ENCODE measurements at places on chromosomes 5 and 9.
A peak's percentile ranks its signal among the peaks of the same experiment; 100 is the strongest.

- DNase-seq: no peak
Observed at GRCh38 chr5:78515670-78516069, 132.9 kb downstream of the LHFPL2 start.

- DNase-seq: no peak
Observed at GRCh38 chr5:59178071-59178470, 595.2 kb downstream of the RAB3C start.

GRCh38 chr5:2779459-2779858, 28.0 kb upstream of the IRX2 start:
- no peak for DNase-seq

- peak; percentile 15 for DNase-seq
Observed at GRCh38 chr5:171418982-171419687, at the start of gene FGF18. Gene FGF18 (plus strand): TSS chr5:171419647. CDS start chr5:171420200, 553 bp downstream.

DNA sequence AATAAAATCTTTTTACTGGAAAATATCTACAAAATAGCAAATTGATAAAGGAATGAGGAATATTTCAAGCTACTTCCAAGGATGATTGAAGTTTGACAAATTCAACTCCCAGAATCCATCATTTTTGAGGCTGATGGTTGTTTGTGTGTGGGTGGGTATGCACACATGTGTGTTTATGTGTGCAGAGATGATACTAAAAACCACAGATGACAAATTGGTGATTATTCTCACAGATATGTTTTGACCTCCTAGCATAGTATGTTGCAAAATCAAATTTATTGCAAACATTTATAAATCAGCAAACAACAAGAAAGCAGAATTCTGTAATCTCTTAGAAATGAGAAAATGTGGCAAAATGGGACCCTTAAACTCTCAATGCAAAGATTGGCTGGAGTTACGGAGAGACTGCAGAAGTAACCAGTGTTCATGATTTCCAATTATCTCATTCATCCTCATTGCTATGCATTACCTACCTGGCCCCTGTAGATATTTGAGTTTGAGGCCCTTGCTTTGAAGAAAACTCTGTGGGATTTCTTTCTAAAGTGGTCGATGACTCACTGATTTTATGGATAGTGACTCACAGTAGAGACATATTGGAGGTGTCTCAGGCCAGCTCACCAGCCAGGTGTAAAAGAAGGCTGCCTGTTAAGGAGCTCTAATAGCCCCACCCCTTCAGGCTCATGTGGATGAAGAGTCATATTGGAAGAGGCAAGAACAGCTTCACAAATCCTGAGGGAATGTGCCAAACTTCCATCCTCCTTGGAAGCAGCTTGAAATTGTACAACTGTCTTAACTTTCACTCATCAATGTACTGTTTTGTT, 44.6 kb upstream of the TMC1 start:
- DNase-seq: no peak

DNA sequence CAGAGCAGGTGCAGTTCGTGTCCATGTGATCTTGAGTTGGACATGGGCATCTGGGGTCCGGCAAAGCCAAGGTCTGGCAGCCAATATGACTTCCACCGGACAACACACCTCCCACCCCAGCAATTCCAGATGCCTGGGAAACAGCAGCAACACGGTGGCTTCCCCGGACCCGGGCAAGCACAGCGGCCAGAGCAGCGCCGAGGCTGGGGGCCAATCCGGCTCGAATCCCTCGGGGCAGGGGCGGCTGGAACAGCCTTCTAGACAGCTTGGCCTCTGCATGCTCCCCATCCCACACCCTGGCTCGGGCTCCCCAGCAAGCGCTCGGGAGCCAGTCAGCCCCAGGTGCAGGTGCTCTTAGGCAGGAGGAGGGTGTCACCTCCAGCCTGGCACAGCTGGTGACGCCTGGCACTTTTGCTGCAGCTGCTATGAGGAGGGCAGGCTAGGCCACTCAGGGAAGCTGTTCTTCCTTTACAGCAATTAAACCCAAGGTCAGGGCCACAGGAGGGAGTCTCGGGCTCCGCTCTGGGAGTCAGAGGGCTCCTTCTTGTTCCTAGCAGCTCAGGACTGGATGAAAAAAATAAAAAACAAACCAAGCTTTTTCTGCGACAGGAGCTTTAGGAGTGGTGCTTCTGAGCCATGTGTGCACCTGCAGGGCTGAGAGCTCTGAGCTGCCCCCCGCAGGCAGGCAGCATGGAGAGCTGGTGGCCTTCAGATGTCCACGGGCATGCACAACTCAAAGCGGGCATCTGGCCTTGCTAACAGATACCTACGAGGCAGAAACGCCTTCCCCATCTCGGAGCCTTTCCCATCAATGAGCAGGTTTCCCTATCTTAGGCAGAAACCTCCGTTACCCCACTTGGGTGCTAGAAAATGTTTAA, 28.2 kb downstream of the DBH start:
- DNase-seq: no peak

GRCh38 chr9:100084734-100085133, 14.1 kb downstream of the ERP44 start:
- DNase-seq: no peak

DNA sequence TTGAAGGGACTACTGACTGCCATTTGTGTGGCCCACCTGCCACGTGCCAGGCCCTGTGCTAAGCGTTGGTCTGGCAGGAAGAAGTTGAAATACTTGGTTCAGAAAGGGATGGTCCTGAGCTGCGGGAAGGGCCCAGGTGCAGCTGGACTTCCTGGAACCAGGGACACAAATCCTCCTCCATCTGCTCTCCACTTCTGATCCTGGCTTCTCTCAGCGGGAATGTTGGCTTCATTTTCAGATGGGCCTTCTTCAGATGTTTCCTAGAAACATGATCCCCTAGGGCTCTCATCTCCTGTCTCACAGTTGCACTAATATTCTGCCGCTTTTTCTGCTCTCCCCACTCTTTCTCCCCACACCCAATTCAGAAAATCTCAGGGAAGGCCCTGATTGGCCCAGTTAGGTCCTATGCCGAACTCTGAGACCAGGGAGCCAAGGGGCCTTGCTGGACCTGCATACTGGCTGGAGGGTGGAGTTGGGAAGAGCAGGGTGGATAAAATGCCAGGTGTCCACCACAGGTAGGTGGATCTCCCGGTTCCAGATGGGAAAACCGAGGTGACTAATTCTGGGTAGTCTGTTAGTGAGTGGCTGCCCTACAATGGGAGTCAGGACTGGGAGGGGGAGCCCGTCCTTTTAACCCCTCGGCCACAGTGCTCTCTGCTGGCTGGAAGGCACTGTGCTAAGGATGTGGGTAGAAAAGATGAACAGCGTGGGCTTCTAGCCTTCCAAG, 19.4 kb downstream of the PSAT1 start:
- no peak for DNase-seq

DNA sequence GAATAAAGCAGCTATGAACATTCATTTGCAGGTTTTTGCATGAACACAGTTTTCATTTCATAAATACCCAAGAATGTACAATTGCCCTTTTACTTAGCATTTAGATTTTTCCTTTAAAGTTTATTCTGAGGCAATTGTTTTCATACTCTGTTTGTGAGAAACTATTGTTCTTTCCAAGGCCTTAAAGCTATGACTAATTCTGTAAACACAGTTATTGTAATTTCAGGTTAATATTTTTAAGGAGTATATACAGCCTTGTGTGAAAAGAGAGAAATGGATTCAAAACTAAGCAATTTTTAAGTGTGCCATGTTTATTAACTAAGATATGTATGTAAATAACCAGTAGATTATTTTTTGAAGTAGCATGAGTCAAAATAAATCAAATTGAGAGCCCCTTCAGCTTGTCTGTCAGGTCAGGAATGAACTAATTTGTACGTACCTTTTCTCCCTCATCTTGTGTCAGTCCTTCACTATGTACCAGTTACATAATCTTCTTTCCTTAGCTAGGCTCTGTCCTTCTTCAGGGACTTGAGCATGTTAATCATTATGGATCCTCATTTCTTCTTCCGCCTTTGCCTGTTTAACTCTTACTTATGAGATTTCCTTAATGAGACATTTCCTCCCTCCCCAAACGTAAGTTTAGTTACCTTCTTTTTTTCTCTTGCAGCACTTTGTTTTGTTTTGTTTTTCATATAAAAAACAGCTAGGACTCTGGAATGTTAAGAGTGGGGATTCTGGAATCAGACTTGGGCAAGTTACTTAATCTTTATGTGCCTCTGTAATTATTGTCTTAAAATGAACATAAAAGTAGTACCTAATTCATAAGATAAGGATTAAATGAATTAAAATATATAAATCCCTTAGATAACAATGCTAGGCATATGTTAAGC, 63.6 kb downstream of the NIPBL start:
- DNase-seq: no peak

- peak; percentile 76 for DNase-seq
Observed at GRCh38 chr5:145856285-145856818, 16.5 kb downstream of the GRXCR2 start.

- DNase-seq: no peak
Observed at GRCh38 chr5:33929925-33930690, 6.1 kb upstream of the RXFP3 start.

GRCh38 chr5:116445311-116445710, 129.3 kb downstream of the SEMA6A start:
- DNase-seq: no peak

GRCh38 chr9:99004717-99005460, 61.2 kb downstream of the COL15A1 start:
- no peak for DNase-seq

- DNase-seq: no peak
Observed at GRCh38 chr5:129001841-129002526, 36.7 kb downstream of the SLC27A6 start.

DNA sequence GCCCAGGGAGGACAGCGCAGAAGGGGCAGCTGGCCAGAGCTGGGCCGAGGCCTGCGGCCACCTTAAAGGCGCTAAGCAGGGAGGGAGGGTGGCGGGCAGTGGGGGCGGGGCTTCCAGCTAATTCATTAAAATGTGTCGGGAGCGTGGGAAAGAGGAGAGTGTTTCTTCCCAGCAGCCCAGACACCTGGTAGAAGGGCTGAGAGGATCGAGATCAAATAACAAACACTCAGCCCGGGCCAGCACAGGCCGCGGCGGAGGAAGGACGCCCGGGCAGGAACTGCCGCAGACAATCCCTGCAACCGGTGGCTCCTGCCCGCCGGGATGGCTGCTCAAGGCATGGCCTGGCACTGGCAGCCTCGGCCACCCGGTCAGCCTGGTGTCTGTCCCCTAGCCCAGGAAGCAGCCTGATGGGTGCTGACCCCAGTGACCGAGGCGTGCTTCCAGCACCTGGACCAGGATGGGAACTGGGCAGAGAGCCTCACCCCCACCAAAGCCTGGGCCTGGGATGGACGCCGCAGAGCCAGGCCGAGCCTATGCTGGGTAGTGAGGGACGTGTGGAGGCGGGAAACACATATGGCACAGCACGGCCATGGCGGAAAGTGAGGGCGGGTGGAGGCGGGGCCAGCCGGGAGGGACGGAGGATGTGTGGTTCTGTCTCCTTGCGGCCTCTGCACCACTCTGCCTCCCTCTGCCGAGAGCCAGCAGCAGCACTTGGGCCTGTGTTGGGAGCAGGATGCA, 3.2 kb upstream of the NRARP start:
- peak; percentile 50 for DNase-seq

DNA sequence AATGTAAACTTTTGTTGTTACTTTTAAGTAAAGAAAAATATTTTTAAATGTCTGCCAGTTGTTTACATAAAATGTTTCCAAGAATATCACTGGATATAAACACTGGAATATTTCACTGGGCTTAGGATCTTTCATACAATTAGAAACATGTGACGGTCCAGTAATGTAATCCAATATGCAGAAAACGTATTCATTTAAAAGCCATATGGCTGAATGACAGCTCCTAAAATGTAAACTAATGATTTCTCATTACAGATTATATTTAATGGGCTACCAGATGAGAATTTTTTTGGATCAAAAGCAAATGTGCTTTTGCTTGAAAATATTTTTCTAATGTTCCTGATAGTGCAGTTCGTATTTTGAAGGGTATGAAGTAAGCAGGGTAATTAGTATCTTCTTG, 124.3 kb downstream of the TTC39B start:
- no peak for DNase-seq

DNA sequence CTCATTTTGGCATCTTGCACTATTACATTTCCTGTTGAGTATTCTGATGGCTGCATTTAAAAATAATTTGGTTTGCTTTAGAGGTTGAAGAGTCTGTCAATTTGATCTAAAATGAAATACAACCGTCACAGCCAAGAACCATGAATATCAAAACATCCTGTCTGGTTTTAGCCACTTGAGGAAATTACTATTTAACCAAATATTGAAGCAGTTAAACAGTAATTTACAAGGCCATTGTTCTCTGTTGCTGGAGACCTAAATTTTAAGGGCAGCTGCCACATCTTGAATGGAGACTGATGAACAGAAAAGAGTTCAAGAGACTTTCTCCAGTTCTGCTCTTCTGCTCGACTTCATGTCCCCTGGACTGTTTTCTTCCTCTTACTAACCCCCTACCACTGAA, 549.4 kb downstream of the LRRC70 start:
- DNase-seq: no peak

GRCh38 chr9:101650142-101650541, 55.4 kb upstream of the PPP3R2 start:
- DNase-seq: peak; percentile 21

- DNase-seq: peak; percentile 89
Observed at GRCh38 chr5:154714266-154714986, 40.8 kb upstream of the LARP1 start.

- DNase-seq: no peak
Observed at GRCh38 chr9:89360465-89360864, 42.2 kb downstream of the SECISBP2 start.

DNA sequence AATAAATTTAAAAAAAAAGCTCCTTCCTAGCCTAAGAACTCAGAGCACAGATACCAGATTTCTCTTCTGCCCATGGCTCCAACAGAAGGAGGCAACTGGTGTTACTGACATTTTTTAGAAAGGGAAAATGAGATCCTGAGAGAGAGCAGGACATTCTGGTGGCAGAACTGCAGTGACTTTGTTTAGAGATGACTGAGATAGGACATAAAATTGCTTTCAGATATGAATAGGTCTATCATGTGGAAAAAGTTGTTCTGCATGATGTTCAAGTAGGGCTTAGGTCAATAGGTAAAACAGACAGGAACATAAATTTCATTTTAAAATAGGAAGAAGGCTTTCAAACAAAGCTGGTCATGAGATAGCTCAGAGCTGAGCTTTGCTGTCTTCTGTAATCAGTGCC, 49.6 kb downstream of the NIPAL4 start:
- DNase-seq: no peak

DNA sequence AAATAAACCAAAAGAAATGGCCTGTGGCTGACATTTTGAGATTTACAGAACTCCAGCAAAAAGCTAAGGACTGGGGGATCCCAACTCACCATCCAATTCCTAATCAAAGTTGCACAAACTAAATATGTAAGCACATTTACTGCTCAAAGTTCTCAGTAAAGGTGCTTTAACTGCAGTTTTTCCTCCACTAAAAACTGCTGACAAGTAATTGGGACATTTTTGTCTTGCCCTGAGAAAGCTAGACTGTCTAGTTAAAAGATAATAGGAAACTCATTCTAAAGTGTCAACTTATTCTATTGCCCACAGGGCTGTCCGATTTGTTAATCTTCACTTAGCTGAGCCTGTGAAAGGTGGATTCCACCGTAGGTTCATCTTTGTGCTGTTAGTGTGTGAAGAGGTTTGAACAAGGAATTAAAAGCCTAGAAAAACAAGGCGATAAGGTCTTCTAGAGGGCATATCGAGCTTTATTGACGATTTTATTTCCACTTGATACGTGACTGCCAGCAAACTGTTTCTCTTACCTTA, 1.0 kb downstream of the DOCK8 start:
- no peak for DNase-seq

GRCh38 chr9:131943351-131943841, 136.3 kb downstream of the MED27 start:
- DNase-seq: peak; percentile 14

Measured in suppressor macrophage treated with lipopolysaccharide for 4 hours (primary cell).